ENCODE measurements at places on chromosomes 7 and 10.
A peak's percentile ranks its signal among the peaks of the same experiment; 100 is the strongest.

- no peaks in the 10 kb centered on the region for H3K4me1 ChIP-seq
- H3K27ac ChIP-seq: no peak overlapping the region
- H3K4me3 ChIP-seq: no peak overlapping the region
- H3K36me3 ChIP-seq: no peaks in the 10 kb centered on the region
- peaks cover 14% of the 10 kb centered on the region for H3K27me3 ChIP-seq
Measured at GRCh38 chr10:104472957-104473745, 119.5 kb downstream of the CFAP58 start.

DNA sequence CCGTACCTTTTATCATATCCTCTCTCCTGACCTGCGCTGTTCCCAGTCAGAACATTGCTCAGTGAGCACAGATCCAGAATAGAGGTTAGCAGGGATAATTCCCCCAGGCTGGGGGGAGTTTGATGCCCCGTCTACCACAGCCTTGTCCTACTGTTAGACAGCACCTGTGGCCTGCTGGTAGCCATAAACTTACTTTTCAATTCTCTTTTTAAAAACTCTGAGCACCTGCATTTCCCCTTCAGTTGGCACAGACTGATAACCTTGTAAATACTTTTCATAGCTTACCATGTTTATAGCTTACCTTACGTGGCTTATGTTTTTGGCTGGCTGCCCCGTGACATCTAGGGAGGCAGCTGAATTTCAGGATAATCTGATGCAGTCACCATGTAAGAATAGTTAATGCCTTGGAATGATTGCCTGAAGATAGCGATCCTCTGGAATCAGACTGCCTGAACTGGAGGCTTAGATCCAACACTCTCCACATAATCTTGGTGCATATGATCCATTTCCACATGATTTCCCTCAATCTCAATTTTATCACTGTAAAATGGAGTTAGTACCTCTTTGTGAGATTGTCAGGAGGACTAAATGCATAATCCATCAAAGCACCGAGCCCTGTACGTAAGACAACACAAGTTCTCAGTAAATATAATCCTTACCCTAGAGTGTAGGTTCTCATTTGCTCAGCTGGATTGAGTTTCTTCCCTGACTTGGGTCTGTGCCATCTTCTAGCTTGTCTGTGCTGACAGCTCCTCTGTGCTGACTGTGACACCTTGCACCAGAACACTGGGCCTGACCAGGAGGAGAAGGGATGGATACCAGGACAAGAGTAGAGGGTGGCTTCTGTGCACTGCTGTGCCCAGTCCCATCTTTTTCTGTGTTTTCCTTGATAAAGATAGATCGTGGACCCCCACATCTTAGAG, 111.7 kb upstream of the GJD4 start:
- no peak overlapping the region for H3K4me3 ChIP-seq
- H3K27me3 ChIP-seq: no peaks in the 10 kb centered on the region
- H3K27ac ChIP-seq: peak overlapping the region; percentile 75
- H3K36me3 ChIP-seq: peaks cover 4% of the 10 kb centered on the region

DNA sequence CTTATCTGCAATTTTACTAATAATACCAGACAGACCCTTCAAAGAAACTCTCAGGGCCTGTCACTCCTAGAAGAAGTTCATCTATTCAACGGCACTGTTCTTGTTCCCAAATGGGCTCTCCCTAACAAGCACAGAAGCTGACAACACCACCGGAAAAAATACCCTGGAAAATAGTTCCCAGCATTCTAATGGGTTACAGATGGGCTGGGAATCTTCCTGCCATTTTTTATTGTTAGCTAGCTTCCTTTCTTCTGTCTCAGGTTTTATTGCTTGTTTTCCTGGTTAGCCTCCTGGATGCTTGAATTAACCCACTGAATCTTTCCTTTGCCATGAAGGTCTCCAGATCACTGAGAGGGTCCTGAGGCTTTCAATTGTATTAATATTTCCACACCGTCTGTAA, 689.8 kb upstream of the NRP1 start:
- H3K4me1 ChIP-seq: no peaks in the 10 kb centered on the region
- no peaks in the 10 kb centered on the region for H3K36me3 ChIP-seq
- no peak for DNase-seq

GRCh38 chr7:83677180-83677866, 28.4 kb upstream of the SEMA3E start:
- H3K4me1 ChIP-seq: no peaks in the 10 kb centered on the region
- no peak overlapping the region for H3K4me3 ChIP-seq
- no peak for DNase-seq
- no peaks in the 10 kb centered on the region for H3K36me3 ChIP-seq

GRCh38 chr7:163971-164881, 28.1 kb upstream of the FAM20C start:
- peaks cover 6% of the 10 kb centered on the region for H3K27me3 ChIP-seq
- no peak overlapping the region for H3K27ac ChIP-seq
- DNase-seq: no peak
- no peak overlapping the region for H3K4me3 ChIP-seq
- H3K36me3 ChIP-seq: no peaks in the 10 kb centered on the region

All from naive thymus-derived CD8-positive, alpha-beta T cell (primary cell).